Peyer's patch (tissue), 4 donors: ENCODE measurements at places on chromosomes 16 and 17. TPM values are rescaled to one million over a fixed set of nuclear protein-coding genes. Genes with fewer than 3 reads are reported as not detected.

GRCh38 chr16:3012828-3013420 is at the start of gene CLDN9:
Gene CLDN9, plus strand, starts transcription at chr16:3012923. Its CDS starts 440 bp downstream, at chr16:3013363.
- DNase-seq: peak; percentile 69

GRCh38 chr16:85306793-85307551 is 194.7 kb upstream of the CIBAR2 start:
- DNase-seq: no peak

Gene GPRC5B
- total RNA-seq: 3.5 TPM

Gene TXNDC17
- 192 TPM for total RNA-seq
